ENCODE measurements at places on chromosomes 4 and X.

DNA sequence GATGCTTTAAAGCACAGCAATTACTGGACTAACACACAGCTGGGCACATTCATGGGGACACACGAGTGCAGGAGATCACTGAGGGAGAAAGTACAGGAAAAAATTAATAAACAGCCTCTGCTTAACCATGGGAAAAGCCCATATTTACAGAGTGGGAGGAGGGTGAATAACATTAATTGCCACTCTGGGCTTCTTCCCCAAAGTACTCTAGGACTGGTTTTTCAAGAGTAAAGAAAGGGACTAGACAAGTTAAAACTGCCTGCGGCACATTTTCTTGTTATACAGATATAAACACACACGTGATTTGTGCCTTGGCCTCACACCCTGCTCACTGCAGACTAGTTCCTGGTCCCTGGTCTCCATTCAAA, 179.7 kb upstream of the TET2 start:
- no peak for DNase-seq

DNA sequence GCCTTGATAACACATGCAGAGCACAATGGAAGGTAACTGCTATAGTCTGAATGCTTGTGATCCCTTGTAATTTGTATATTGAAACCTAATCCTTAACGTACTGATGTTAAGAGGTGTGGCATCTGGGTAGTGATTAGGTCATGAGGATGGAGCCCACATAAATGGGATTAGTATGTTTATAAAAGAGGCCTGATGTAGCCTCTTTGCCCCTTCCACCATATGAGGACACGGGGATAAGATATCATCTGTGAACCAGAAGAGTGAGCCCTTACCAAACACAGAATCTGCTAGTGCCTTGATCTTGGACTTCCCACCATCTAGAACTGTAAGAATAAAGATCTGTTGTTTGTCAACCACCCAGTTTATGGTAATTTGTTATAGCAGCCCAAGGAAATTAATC, 1074.2 kb upstream of the INTU start:
- DNase-seq = no peak

DNA sequence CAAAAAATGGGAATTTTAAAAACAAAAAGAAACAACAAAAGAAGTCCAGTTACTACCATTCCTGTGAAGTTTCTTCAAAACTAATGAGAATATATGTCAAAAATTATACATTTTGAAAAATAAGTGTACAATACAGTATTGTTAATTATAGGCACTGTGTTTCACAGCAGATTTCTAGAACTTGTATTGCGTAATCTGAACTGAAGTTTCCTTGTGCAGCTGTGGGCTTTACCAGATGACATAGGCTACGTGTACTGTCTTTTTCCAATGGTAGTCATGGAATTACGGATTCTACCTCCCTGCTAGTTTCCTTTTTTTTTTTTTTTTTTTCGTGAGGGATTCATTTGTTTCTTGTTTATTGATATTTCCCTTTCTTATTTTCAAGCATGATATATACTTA, 113.8 kb upstream of the GABRA2 start:
- no peak for DNase-seq

- DNase-seq = no peak
Measured at GRCh38 chr4:38279650-38280322, 319.6 kb downstream of the PTTG2 start.

GRCh38 chrX:120564925-120565324, 4.2 kb upstream of the CUL4B start:
- DNase-seq = no peak

DNA sequence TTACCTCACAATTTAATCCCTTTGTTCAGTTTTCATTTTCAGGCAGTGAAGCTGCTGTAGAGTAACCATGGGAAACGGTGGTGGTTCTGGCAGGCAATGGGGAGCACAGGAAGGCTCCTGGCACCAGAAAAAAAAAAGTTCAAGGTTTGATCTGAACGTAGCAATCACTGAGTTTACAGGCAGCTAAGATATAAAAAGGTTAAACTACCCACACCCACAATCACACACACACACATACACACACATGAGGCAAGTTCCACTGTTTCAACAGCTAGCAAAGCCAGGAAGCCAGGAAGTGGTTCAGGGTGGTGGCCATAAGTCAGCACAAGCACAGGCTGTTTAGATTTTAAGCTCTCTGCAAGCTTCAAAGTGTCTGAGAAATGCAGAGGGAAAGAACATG, at the start of gene SULT1B1:
TSS of gene SULT1B1 (minus strand) at position 166 of the 400 bp plus-strand sequence. CDS start 5,403 bp downstream, outside the sequence.
- no peak for DNase-seq

GRCh38 chr4:31787701-31788100, 1067.5 kb downstream of the PCDH7 start:
- DNase-seq = no peak

DNA sequence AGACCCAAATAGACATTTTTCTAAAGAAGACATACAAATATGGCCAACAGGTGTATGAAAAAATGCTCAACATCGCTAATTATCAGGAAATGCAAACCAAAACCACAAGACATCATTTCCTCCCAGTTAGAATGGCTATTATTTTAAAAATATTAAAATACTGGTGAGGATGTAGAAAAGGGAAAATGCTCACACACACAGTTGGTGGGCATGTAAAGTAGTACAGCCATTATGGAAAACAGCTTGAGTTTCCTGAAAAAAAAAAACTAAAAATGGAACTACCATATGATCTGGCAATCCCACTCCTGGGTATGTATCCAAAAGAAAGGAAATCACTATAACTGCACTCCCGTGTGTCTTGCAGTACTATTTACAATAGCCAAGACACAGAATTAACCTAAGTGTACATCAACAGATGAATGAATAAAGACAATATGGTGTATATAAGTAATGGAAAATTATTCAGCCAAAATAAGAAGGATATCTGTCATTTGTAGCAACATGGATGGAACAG, 128.9 kb upstream of the DKK2 start:
- no peak for DNase-seq

- peak; percentile 31 for DNase-seq
Measured at GRCh38 chr4:74364652-74365491, at the start of gene EREG. EREG (plus strand) TSS chr4:74365145; CDS start chr4:74365309, 164 bp downstream.

DNA sequence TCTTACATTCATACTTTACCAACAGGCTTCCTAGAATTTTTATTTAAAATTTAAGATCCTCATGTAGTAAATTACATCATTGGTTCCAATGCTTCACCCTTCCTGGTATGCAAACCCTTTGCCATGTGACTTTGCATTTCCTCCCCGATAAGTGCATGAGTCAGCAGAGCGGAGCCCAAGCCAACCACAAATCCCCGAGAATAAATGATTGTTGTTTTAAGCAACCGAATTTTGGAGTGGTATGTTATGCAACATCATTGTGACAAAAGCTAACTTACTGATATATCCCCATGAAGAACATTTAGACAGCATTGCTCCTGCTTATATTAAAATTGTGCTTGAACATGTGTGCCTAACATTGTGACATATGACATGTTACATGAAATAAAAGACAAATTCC, 199.4 kb upstream of the DDX53 start:
- DNase-seq = no peak

DNA sequence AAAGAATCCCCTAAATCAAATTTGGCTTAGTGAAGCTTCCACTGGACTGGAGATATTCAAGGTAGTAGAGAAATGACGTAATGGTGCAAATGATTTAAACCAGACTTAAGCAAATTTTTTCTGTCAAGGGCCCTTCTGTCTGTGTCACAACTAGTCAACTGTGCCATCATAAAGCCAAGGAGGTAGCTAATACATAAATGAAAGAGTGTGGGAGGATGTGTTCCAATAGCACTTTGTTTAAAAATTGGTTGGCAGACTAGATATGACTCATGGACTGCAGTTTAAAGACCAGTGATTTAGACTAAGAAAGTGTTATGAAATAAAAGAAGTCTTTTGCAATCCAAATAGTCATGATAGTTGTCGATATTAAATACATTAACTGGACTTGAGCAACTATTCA, 24.3 kb upstream of the TEX13C start:
- DNase-seq = no peak

DNA sequence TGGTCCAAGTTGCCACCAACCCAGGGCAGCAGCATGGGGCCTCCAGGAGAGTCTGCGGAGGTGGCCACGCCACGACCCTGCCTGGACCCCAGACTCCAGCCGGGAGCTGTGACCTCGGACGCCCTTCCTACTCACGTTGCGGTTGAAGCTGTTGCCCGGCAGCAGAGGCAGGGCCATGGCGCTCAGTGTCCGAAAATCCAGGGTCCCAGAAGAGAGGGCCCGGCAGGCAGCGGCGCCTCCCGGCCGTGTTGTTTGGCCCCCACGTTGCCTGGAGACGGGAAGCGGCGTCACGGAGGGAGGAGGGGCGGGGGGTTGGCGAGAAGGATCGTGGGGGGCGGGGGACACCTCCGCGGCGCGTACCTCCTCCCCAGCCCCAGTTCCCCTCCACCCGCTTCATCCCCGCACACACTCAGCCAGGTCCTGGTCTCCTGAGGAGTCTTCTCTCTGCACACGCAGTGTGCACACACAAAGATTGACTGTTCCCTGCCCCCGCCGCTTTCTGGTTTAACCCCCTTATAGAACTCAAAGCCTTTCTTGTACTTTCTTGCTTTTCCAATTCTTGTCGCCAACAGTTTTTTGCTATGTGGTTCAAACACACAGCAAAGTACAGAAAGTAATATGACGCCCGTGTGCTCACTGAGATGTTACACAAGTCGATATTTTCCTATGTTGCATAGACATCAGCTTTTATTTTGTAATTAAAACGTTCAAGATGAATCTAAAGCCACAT, at the start of gene EFHC2:
TSS of gene EFHC2 (minus strand) at position 261 of the 730 bp plus-strand sequence. CDS start at position 177, 84 bp downstream.
- DNase-seq = peak; percentile 46

- no peak for DNase-seq
Measured at GRCh38 chr4:87901422-87901992, 68.7 kb downstream of the MEPE start.

- no peak for DNase-seq
Measured at GRCh38 chrX:78747971-78748370, 451 bp downstream of the LPAR4 start.

- no peak for DNase-seq
Measured at GRCh38 chr4:144557404-144557803, 88.6 kb upstream of the HHIP start.

GRCh38 chr4:120304801-120305200, 238.2 kb upstream of the MAD2L1 start:
- DNase-seq = no peak

DNA sequence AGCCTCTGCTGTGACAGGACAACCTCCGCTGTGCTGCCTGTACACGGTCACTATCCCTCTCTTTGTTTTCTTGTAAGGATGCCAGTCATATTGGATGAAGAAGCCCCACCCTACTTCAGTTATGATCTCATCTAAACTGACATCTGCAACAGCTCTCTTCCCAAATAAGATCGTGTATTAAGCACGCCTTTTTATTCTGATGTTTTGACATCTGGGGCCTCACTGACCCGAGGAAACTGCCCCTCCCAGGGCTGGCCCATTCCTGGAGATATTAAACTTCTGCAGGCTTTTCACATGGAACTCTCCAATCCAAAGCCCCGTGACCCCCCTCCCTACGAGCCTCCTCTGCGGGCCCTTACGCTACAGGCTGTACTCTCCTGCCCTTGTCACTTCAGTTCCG, 232.0 kb downstream of the ARHGAP10 start:
- DNase-seq = no peak

DNA sequence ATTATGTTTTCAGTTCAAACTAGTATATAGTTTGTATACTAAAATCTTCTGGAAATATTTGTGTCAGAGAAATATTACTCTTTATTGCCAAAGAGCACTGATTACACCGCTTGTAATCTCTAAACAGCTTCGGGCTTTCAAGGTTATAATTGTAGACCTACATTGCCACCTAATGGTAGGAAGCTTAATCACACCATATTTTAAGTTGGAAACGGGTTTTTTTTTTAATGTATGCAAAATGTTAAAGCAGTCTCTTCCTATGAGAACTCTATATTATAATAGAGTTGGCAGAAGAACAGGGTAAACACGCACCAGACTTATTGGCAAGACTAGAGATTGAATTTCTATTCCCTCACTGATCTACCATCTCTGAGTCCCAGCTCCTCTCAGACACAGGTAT, 19.5 kb upstream of the NFXL1 start:
- no peak for DNase-seq

DNA sequence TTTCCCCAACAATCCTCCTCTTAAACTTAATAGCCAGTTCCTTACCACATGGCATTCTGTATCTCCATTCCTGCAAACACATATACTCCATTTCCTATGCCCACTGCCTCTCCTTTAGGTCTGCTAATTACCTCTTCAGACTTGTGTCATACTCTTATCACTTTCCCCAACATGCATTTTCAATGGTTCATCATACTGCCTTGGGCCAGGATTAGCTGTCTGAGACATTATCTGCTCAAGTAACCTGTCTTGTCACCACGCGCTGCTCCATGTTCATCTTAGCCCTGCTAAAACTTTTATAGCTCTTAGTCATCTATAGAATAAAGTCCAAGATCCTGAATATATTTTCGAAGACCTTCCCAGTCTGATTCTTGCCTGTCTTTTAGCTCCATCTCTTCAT, 224.1 kb upstream of the GK2 start:
- DNase-seq = no peak

GRCh38 chrX:155577682-155578081, 35.1 kb downstream of the TMLHE start:
- no peak for DNase-seq

GRCh38 chr4:48194971-48195370, 60.9 kb upstream of the TXK start:
- DNase-seq = no peak

- DNase-seq = no peak
Measured at GRCh38 chr4:821631-822030, 4.3 kb downstream of the CPLX1 start.

- no peak for DNase-seq
Measured at GRCh38 chrX:119775517-119776238, 15.8 kb downstream of the RPL39 start.

DNA sequence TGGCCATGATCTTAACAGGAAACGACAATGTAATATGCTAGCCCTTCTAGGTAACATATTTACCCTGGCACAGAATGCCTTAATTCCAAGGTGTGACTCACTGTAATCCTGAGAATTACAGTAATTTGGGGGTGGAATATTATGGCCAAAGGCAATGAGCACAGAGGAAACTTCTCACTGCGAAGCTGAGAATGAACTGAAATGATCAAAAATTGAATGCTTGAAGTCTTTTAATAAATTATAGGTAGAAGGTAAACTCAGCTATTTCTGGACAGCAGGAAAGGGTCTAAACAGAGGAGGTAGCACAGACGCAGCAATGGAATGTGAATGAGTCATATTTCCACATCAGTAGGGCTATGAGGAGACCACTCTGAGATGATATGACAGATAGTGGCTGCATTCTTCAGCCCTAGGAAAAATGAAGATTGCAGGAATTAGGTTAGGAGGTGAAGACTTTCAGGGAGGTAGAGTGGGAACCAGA, 312.6 kb downstream of the PACRGL start:
- DNase-seq = no peak

DNA sequence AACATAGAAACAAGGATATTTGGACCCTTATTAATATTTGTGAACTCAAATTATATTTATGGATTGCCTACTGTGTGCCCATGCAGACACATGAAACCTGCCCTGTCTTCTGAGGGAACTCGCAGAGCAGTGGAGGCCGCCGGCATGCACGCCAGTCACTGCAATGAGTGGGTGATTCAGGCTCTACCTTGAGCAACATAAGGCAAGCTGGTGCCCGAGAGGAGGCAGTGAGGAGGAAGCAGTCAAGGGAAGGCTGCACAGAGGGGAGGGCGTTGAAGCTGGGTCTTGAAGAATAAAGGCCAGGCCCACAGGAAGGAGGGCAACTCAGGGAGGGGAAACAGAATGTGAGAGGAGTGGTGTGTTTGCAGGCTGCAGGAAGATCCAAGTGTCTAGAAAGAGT, 52.8 kb downstream of the PPEF2 start:
- no peak for DNase-seq

GRCh38 chr4:1307951-1308735, 18.5 kb downstream of the MAEA start:
- no peak for DNase-seq

GRCh38 chr4:1354136-1354982, 7.4 kb downstream of the UVSSA start:
- DNase-seq = no peak

Measured in mesothelial cell of epicardium (in vitro differentiated cells).